Stimulated activated CD8-positive, alpha-beta memory T cell treated with anti-CD3 and anti-CD28 coated beads, Interleukin-7, amount 100 ng/mL, for 1 hour (primary cell): ENCODE measurements at places on chromosomes 5 and 9.

DNA sequence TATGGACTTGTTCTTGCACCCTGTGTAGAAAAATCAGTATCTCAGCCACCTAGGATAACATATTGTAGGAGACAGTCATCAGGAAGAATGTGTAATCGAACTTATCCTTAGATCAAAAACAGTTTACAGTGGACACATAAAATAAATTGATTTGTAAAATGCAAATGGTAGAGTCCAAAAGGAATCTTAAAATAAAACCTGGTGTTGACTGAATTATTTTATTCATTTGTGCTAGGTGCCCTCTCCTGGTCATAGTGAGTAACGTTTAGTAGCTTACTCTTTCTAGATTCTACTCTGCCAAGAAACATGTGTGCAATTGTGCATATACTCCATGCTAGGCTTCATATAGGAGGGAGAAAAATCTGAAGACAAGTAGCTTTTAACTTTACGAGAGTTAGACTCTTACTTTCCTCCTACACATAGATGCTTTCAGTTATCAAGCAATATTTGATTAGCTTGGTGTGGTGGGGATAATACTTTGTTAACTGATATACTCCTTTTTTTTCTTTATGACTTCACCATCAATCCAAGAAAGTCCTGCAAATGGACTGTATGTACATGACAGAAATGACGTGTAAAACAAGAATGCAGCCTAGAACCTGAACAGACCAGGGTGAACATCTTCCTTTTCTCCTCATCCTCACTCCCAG, 23.7 kb upstream of the LOX start:
- DNase-seq = no peak

GRCh38 chr5:103255691-103256090, 2.9 kb upstream of the MACIR start:
- no peak for DNase-seq

DNA sequence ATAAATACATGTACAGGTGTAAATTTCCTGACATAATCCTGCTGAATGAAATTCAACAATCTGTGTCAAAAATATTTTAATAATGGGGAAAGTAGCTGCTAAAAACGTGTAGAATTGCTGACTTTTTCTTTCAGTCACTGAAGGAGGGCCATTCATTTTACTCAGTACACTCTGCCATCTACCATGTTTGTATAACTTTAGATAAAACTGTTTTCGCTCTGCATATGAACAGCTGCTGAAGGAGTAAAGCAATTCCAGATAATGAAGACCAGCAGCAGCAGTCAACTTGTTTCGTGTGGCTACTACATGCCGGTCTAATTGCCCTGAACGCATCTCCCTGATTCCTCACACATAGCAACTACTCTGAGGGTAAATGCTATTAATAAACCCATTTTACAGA, 380.5 kb downstream of the SPOCK1 start:
- DNase-seq = no peak

DNA sequence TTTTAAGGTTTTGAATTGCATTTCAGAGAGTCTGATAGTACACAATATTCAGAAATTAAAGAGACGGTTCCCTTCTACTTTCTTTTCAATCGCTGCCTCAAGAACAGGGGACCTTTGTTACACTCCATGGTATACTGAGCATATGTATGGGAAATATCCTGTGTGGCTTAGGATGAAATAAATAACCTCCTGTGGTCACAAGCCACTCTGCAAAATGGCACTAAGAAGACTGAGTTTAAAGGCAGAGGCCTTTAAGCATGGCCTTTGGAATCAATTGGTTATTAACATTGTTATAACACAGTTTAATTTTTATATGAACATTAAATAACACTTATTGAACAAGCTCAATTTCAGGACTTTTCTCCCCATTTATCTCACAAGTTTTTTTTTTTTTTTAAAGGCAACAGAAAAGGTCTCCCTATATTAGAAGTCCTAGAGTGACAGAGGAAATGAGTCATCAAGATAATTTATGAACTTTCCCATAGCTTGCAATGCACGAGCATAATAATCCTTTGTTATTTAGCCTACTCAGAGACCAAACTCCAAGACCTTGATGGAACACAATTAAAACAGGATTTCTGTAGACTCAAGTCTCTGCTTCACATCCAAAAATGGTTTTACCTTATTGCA, 341.9 kb downstream of the TMEM167A start:
- DNase-seq = no peak

- DNase-seq = no peak
Observed at GRCh38 chr5:115452536-115453235, 91.9 kb downstream of the FEM1C start.

- no peak for DNase-seq
Observed at GRCh38 chr9:135818718-135819475, 88.4 kb downstream of the CAMSAP1 start.

DNA sequence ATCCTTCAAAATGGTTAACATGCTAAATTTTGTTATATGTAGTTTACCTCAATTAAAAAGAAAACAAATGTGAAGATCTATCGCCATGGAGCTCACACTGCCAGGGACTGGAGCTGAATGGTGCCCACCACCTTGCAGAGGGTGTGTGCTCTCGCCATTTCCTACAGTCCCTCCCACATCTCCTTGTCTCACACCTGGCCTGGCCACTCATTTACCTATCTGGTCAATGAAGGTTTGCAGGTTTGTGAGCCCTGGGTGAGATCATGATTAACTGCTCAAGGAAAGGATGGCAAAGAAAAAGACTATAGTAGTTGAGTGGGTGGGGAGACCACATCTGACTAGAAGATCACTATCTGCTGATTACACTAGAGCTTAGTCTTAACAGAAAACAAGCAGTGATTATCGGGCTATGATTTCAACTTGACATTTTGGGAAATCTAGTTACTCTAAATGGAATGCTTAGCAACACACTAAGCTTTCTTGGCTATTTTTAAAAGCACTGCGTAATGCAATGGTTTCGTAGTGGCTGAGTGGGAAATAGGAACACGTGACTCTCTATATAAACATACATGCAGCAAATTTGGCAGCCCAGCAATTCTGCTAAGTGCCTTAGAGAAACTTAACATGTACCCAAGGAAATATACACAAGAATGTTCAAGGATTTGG, 27.3 kb downstream of the PUM3 start:
- DNase-seq = no peak

GRCh38 chr9:96048104-96048955, 172.8 kb downstream of the ERCC6L2 start:
- no peak for DNase-seq

- no peak for DNase-seq
Observed at GRCh38 chr5:56317923-56318561, 84.9 kb upstream of the ANKRD55 start.

DNA sequence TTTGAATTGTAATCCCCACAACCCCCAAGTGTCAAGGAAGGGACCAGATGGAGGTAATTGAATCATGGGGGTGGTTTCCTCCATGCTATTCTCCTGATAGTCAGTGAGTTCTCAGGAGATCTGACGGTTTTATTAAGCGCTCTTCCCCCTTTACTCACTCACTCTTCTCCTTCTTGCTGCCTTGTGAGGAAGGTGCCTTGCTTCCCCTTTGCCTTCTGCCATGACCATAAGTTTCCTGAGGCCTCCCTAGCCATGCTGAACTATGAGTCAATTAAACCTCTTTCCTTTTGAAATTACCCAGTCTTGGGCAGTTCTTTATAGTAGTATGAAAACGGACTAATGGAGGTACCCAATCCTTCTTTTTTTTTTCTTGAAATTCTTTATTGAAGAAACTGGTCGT, 2.2 kb upstream of the CEP120 start:
- no peak for DNase-seq

GRCh38 chr5:174328631-174329299, 283.3 kb downstream of the NSG2 start:
- DNase-seq = no peak

DNA sequence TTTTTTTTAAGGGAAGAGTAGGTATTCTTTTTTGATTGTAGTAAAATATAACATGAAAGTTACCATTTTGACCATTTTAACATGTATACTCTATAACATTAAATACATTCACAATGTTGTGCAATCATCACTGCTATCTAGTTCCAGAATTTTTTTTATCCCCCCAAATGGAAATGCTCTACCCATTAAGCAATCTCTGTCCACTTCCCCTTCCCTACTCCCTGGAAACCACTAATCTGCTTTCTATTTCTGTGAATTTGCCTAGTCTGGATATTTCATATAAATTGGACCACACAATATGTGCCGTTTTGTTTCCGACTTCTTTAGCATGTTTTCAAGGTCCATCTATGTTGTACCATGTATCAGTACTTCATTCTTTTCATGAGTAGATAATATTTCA, 429.5 kb downstream of the TLE1 start:
- DNase-seq = no peak

DNA sequence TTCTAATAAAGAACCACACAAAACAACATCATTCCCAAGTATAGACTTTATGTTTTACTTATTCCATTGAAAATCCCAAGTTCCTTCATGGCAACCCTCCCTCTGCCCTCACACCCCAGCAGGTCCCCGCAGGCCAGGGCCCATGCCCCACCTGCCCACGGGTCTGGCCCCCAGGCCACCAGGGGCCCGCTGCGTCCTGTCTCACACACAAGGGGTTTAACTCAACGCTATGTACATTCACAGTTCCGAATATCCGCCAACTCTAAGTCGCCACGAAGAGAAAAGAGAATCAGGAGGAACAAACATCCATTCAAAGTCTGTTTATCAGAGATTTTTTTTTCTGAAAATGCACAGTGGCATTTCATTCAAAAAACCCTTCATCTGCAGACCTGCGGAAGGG, 16.2 kb upstream of the SLC6A3 start:
- no peak for DNase-seq

- DNase-seq = no peak
Observed at GRCh38 chr9:19457693-19458009, 48.8 kb downstream of the ACER2 start.

DNA sequence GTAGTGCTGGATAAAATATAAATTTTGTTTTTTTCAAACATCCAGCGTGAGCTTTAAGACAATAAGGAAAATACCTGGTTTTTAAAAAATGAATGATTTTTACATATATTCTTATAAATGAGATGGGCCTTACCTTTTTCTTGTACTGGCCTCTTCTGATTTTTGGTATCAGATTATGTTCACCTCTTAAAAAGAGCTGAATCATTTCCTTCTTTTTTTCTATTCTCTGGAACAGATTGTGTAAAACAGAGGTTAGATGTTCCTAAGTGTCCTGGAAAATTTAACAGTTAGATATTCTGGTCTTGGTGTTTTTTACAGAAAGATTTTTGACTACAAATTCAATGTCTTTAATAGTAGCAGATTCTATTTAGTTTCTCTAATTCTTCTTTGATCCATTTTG, 74.6 kb downstream of the NDUFAF2 start:
- DNase-seq = no peak

DNA sequence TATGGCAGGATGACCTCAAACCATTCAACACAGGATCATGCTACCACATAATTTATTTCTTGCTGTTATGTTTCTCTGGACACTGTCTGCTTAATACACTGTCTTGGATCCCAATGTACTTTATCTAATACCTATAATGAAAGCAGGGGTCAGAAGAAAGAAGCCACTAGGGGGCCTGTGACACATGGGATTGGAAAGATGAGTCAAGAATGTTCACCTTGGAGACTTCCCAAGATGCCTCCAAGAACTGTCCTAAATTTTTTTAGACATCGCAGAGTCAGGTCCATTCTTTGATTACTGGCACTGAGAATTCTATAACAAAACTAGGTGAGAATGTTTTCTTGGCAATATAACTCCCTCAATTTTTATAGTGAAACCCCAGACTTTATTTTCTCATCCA, 305.8 kb upstream of the SMARCA2 start:
- DNase-seq = no peak

DNA sequence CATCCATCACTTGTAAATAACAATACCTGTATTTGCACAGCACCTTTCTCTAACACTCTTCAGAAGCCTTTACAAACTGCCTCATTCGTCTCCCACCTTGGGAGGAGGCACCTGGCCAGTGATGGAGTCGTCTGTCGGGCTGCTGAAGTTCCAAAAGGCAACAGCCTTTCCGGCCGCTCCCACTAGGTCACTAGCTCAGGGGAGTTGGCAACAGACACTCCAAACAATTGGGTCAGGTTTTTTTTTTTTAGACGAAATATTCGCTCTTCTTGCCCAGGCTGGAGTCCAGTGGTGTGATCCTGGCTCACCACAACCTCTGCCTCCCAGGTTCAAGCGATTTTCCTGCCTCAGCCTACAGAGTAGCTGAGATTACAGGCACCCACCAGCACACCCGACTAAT, 4.0 kb downstream of the DAP start:
- no peak for DNase-seq

DNA sequence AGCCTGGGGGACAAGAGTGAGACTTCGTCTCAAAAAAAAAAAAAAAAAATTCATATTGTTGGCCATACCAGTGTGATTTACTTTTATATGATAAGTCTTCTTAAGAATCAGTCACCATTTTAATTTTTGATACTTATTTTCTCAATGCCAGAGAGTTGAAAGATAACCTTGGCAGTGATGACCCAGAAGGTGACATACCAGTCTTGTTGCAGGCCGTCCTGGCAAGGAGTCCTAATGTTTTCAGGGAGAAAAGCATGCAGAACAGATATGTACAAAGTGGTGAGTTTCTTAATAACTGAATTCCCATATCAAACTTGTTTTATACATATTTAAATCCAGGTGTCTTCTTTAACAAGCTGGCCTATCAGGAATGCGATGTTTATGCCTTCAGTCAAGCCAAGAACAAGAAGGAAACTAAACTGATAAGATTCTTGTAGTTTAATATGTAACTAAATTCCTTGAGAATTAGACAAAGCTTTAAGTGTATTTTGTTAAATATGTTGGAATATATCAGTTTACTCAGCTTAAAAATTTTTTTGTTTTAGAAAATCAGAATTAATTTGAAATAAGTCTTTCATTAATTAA, 81.5 kb downstream of the NIPBL start:
- no peak for DNase-seq

GRCh38 chr5:142618130-142618523, 67.8 kb downstream of the FGF1 start:
- no peak for DNase-seq

- no peak for DNase-seq
Observed at GRCh38 chr5:168390491-168390890, 95.8 kb upstream of the RARS1 start.

DNA sequence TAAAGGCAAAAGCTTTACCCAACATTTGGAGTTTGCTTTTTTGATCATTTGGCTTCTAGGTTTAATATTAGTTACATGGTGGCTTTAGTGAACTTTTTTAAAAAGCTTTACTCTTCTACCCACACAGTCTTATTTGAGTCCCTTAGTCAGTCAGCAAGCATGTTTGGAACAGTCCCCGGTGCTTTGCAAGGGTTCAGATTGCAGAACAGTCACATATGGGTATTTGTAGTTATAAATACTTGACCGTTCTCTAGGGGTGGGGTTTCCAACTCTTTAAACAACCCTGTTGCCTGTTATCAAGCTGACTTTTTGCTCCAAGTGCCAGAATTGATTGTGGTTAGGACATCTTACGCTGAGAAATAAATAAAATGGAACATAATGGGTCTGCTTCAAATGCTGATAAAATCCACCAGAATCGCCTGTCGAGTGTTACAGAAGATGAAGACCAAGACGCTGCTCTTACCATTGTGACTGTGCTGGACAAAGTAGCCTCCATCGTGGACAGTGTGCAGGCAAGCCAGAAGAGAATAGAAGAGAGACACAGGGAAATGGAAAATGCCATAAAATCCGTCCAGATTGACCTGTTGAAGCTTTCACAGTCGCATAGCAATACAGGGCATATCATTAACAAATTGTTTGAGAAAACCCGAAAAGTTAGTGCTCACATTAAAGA, at the start of gene CAVIN4:
CAVIN4 (plus strand) TSS at position 304 of the 673 bp plus-strand sequence; CDS start at position 369, 65 bp downstream.
- DNase-seq = no peak

- DNase-seq = no peak
Observed at GRCh38 chr5:170774831-170775230, 8.7 kb upstream of the GABRP start.
